ENCODE measurements at places on chromosomes 5 and 9. TPM values are rescaled to one million over a fixed set of nuclear protein-coding genes. Genes with fewer than 3 reads are reported as not detected.

DNA sequence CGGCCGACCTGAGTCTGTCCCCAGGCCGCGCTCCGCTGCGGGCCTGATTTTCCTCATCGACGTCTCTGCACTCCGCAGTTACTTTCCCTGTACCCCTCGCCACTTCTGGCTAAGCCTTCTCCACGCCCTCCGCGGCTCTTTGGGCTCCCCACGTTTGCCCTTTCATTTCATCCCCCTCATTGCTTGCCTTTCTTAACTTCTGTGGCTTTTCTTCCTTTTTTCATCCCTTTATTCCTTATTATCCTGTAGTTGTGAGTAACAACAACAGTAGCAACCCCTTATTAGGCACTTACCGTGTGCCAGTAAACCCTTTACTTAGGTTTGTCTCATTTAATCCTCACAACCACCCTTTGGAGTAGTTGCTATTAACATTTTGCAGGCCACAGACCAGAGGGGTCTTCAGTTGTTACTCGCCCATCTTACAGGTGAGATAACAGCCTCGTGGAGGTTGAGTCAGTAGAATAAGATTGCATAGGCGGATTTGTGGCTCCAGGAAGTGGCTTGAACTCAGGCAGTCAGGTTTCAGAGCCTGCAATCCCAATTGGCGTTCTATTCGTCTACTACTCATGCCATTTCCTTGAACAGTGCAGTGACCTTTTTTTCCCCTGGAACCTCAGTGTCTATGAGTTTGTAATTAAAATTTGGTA lies 724 bp downstream of the TCERG1 start:
- DNase-seq: peak; percentile 48

- DNase-seq: no peak
Measured at GRCh38 chr9:111034898-111035539, 3.3 kb downstream of the LPAR1 start.

GRCh38 chr9:115877852-115878438 lies 275.6 kb upstream of the PAPPA start:
- no peak for DNase-seq

DNA sequence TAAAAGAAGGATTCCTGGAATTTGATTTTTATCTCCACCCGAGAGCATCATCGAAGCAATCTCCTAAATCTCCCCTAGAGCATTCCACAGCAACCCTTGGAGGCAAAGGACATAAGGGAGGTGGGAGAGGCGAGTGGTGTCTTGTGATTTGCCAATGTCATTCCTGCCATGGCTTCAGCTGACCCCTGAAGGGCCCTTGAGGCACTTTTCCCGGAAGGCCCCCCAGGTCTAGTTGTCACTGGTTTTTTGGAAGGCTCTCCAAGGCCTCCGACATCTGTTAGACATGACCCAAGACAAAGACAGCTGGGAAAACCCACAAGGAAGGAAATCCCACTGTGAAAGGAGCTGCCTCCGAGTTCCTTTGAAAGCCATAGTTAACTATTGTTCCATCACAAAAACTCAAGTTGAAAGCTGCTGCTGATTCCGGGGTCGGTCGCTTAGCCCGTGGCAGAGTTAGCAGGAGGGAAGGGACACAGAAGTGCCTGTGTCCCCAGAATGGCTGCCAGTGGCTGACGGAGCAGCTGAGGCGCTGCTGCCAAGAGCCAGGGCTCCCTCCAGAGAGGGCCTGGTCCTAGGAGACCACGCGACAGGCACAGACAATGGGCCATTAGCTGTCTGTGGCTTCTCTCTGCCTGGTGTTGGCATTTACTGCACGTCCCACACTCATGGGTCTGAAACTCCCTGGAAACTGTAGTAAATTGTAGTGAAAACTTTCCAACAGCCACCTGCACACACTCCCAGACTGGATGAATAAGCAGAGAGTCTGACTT lies 24.4 kb upstream of the TRIO start:
- no peak for DNase-seq

- peak; percentile 41 for DNase-seq
Measured at GRCh38 chr5:72234265-72234700, 85.8 kb downstream of the MRPS27 start.

DNA sequence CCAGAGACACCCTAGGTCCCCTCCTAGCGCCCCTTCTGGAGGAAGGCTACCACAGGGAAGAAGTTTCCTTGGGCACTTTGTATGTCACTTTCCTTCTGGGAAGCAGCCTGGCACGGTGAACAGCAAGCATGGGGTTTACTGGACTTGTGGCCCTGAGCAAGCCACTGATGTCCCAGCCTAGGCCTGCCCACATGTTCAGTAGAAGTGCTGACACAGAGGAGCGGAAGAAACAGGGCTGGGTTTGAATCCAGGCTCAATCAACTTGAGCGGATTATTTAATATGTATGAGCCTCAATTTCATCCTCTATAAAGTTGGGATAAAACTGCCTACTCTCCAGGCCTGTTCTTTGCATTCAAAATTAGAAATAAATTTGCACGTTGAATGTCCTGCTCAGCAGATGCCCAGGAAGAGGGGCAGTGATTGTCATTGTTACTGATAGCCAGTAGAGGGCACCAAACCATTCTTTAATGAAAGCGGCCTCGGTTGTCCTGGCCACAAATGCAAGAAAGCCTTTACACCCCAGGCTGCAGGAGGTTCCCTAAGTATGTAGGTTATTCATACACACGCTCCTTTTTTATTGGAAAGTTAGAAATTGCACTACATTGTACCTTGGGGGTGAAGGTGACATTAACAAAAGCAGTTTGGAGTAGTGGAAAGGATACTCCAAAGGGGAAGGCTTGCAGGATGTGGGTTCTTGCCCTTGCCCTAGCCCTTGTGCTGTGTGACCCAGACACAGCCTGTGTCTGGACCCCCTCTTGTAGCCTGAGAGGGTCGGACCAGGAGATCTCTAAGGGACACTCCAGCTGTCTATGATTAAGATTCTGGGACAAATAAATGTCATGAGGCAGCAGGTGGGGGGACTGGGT lies 13.4 kb upstream of the XPA start:
- peak; percentile 67 for DNase-seq

- no peak for DNase-seq
Measured at GRCh38 chr9:96553070-96553469, 66.6 kb downstream of the CDC14B start.

GRCh38 chr5:134647750-134648424 lies 698 bp upstream of the SEC24A start:
- peak; percentile 11 for DNase-seq

- DNase-seq: no peak
Measured at GRCh38 chr9:108103046-108103693, 613.6 kb upstream of the KLF4 start.

DNA sequence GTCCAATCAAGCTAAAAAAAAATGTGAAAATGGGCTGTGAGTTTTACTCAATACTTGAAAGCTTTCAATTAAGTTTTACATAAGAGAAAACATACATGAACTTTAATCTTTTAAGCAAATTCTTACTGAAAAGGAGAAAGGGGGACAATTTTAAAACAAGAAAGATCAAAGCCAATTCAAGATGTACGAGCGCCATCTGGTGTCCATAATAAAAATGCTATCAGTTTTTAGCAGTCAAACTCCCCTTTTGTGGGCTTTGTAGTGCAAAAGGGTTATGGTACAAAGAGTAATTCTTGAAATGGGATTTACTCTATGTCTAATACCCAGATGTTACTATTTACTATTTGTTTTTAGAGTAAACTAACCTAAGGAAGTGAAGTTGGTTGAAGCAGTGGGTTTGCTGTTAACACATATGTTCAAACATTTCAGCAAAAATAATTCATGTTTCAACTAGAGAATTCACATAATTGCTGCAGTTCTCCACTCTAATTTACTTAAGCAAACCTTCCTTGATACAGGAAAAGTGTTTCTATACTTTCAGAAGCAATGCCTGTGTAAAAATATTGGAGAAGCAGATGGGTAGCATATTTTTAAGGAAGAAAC lies 228.2 kb upstream of the TYRP1 start:
- peak; percentile 8 for DNase-seq

- DNase-seq: no peak
Measured at GRCh38 chr5:179008667-179009066, 13.5 kb upstream of the GRM6 start.

- DNase-seq: no peak
Measured at GRCh38 chr5:143525176-143525575, 121.7 kb upstream of the NR3C1 start.

DNA sequence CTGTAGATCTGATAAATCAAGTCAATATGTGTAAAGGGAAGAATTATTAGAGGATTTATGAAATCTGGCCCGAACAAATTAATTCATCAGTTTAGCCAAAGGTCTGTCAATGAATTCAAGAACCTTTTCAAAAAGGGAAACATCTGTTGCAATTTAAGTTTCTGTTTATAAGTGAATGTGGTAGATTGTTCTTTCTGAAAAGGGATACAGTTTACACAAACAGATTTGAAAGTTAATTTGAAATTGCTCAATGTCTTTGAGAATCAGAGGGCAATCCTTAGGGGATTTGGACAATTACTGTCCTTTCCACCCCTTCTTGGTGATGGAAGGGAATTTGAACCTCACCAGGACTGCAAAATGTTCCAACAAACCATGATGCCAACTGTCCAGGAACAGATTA lies 29.7 kb upstream of the ERCC6L2 start:
- no peak for DNase-seq

- DNase-seq: peak; percentile 94
Measured at GRCh38 chr9:126985870-126986498, 71.4 kb downstream of the RALGPS1 start.

GRCh38 chr5:43514025-43514424 lies 923 bp downstream of the C5orf34 start:
- DNase-seq: no peak

- no peak for DNase-seq
Measured at GRCh38 chr9:21331676-21332402, 3.4 kb downstream of the KLHL9 start.

GRCh38 chr5:52769061-52769460 lies 18.7 kb upstream of the ITGA1 start:
- no peak for DNase-seq

DNA sequence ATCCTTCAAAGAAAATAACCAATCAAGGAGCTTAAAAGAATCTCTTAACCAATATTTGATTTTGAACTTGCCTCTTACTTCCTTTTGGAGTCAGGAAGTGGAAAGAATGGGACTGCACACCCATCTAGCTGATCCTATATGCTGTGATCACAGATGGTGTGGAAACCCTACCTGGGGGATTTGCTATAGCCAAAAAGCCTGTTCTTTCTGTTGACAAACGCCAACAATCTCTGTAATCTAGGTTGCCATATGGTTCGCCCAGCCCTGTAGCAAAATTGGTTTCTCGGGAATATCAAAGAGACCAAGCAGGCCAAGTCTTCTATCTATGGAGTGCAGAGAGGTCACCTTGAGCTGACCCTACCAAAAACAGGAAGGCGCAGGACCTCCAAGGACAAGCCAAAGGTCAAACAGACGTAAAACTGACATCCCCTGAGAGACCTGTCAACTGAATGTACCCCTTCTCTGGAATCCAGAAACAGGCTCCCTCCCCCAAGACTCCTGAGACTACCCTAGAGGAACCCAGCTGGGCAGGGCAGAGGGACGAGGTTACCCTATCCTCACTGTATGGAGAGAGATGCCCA lies 19.4 kb downstream of the NRG2 start:
- DNase-seq: no peak

GRCh38 chr5:36763454-36763853 lies 113.1 kb upstream of the NIPBL start:
- DNase-seq: no peak

GRCh38 chr5:133818869-133819600 lies 149.4 kb downstream of the C5orf15 start:
- DNase-seq: no peak

DNA sequence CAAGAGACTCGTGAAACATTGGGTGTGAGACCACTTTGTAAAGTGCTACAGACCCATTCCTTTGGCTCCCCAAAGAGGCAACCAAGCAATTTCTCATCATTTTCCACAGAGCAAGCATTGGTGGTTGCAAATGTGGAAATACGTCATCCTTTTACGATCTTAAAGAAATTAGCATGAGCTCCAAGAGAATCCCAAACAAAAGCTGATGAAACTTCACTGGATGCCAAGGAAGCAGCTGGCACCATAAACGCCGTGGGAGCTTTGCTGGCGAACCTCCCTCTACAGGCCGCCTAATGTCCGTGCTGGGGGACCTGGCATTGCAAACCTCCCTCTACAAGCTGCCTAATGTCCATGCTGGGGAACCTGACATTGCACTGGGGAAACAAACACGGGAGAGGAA lies 432.4 kb downstream of the ACTL7B start:
- no peak for DNase-seq

DNA sequence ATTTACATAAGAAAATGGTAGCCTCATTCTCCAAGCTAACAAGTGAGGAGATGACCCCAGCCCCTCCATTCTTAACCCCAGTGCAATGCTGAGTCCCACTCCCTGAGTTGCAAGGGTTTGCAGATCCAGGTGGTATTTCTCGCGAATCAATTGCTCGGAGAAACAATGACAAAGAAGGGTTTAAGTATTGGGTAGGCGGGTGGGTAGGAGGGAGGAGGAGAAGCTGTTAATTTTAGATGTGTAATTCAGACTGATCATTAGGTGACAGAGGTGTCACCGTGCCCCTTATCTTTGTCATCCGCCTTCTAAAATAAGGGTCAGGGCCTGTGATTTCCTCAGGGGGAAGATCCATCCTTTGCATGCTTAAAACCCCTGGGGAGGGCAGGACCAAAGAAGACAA lies 17.0 kb upstream of the SH3RF2 start:
- DNase-seq: no peak

DNA sequence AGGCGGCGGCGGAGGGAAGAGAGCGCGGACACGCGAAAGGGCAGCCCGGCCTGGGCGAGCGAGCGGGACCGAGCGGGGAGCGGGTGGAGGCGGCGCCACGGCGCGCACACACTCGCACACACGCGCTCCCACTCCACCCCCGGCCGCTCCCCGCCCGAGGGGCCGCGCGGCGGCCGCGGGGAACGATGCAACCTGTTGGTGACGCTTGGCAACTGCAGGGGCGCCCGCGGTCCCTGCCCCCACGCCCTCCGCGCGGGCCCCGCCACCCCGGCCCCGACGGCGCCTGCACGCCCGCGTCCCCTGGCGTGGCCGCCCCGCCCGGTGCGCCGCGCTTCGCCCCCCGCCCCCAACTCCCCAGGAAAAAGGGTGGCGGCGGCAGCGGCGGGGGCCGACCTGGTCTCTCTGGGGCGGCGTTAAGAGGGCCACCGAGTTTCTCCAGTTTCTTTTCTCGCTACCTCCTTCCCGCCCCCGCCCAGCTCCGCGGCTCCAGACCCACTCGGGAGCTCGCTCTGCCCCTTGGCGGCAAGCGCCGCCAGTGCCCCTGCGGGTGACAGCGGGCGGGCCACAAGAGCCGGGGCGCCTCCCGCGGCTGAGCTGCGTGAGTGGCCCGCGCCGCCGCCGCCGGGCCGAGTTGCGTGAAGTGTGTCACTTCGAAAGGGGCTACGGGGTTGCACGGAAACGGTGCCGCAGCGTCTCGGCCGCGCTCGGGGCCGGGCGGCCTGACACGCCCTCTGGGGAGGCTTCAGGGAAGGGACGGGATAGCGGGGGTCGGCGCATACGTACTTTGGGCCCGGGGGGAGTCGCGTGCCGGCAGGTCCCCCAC lies at the start of gene NR3C1:
Gene NR3C1 (minus strand): TSS at position 94 of the 823 bp plus-strand sequence. CDS start 2,847 bp downstream, outside the sequence.
- peak; percentile 86 for DNase-seq

- DNase-seq: no peak
Measured at GRCh38 chr5:6831678-6832671, 118.7 kb downstream of the TENT4A start.

The CYSRT1 gene
- 0.35 TPM for total RNA-seq

The SPATA31D3 gene
- not detected for total RNA-seq

The DEPDC1B gene
- total RNA-seq: 46.7 TPM

The LCN9 gene
- not detected for total RNA-seq

The SOX30 gene
- 0.10 TPM for total RNA-seq

The PGM5 gene
- total RNA-seq: not detected

The MZB1 gene
- total RNA-seq: 12.7 TPM

The AMBP gene
- not detected for total RNA-seq

The CCL28 gene
- 16.4 TPM for total RNA-seq

The GRM6 gene
- not detected for total RNA-seq

The ADAMTS19 gene
- total RNA-seq: not detected

All from activated CD4-positive, alpha-beta T cell treated with anti-CD3 and anti-CD28 coated beads, Interleukin-2, amount 10 ng/mL, durations not matched to agents 7 days and 5 days (primary cell).